ENCODE measurements at places on chromosomes 13 and 19. TPM values are rescaled to one million over a fixed set of nuclear protein-coding genes. Genes with fewer than 3 reads are reported as not detected.
A peak's percentile ranks its signal among the peaks of the same experiment; 100 is the strongest.

DNA sequence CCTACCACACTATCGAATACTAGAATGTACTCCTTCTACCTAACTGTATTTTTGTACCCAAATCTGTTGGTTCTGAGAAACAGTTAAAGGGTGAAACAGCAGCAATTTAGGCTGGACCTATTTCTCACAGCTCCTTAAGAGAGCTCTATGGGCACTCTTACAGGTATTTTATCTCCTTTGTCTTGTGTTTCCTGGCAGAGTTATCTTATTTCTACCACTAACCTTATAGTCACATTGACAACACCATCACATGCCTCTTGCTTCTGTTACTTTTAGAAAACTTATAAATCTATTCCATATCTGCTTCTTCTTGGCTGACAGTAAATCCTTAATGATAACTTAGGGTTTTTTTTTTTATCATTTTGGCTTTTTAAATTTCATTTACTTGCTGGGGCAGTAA lies 130.7 kb downstream of the MYO16 start:
- DNase-seq, result no peak

The CARD8 gene
- total RNA-seq, result 104 TPM

The RASL11A gene
- total RNA-seq, result 1.6 TPM

The NRTN gene
- 0.42 TPM for total RNA-seq

DNA sequence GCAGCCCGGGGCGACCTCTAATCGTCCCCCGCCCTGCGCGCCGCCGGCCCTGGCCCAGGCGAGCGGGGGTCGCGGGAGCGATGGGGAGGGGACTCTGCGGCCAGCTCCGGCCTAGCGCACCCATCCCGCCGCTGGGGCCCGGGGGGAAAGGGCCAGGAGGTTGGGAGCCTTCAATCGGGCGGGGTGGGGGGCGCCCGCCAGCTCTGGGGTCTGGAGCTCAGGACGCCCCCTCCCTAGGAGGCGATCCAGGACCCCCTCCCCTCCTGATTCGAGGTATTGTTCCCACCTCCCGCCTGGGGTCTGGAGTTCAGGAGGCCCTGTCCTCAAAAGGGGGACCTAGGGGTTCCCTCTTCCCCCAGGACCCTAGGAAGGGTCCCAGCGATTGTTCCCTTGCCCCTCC lies 430 bp downstream of the ZNF358 start:
- no peak for DNase-seq

DNA sequence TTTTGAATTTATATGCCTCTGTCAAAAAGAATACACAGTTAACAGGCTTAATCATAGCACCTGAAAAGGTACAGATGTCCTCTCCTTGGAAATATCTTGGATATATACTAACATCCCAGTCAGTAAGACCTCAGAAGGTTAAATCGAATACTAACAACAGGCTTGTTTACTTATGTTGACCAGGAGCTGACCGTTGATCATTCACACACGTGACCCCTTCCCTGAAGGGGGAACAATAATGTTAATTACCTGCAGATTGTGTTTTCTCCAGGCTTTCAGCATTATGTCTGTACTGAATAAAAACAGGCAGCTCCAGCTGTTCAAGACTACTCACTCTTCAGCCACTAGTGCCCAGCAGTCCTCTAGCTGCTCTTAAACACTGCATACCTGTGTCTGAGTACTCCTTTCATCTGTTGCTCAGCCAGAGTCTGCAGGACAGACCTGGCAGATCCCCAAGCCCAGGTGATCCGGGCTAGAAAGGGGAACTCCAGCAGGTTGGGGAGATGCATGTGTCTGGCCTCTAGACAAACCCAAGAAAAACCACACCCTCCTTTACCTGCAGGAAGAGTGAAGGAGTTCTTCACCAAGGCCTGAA lies 163.9 kb downstream of the RNF17 start:
- DNase-seq, result no peak

The RETN gene
- total RNA-seq, result not detected

The FBXW9 gene
- 8.7 TPM for total RNA-seq

GRCh38 chr13:52348983-52349780 lies 56.8 kb downstream of the THSD1 start:
- peak; percentile 48 for DNase-seq

The ERCC5 gene
- 52.0 TPM for total RNA-seq

The NLRP11 gene
- 0.10 TPM for total RNA-seq

DNA sequence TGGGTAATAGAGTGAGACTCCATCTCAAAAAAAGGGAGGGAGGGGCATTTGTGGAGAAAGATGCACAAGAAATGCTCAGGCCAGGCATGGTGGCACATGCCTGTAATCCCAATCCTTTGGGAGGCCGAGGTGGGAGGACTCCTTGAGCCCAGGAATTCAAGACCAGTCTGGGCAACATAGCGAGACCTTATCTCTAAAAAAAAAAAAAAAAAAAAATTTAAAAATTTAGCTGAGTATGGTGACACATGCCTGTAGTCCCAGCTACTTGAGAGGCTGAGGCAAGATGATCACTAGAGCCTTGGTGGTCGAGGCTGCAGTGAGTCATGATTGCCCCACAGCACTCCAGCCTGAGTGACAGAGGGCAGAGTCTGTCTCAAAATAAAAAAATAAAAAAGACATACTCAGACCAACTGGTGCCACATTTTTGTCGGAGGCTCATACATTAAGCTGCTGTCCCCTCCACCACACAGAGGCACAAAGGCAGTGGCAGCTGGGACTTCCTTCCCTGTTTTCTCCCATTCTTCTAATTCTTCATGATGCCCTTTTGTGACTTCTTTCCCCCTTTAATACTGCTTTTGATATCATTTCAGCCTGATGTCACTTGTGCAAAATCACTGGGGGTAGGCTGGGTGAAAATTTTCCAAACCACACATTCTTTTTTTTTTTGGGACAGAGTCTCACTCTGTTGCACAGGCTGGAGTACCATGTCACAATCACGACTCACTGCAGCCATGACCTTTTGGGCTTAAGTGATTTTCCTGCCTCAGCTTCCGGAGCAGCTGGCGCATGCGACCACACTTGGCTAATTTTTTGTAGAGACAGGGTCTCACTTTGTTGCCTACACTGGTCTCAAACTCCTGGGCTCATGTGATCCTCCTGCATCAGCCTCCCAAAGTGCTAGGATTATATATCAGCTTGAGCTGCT lies 26.8 kb upstream of the CXCL17 start:
- DNase-seq, result no peak

The FFAR3 gene
- 5.3 TPM for total RNA-seq

DNA sequence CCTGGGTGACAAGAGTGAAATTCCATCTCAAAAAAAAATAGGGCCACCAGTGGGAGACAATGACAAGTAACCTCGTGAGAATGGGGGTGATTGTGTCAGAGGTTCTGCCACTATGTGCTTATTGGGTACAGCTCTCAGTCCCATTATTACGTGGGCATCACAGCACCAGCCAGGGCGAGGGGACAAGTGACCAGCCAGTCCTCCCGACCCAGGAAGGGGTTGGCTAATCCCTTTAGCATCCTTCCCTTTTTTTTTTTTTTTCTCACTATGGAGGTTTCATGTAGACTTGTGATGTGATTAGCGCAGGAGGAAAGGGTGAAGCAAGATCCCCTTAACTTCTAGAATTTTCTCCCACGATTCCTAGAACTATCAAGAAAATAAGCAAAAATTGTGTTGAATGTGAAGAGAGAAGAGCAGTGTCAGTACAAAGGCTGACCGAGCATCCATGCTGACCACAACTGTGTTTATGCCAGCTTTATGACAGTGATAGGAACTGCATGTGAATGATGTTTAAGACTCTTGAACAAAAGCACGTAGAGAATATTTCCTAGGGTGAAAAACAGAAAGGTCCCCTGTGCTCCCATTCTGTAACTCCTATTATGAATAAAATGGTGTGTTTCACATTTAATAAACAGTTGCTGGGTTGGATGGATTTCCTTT lies 50.0 kb downstream of the ALOX5AP start:
- no peak for DNase-seq

The ZNF440 gene
- 3.6 TPM for total RNA-seq

The TMEM150B gene
- total RNA-seq, result not detected

DNA sequence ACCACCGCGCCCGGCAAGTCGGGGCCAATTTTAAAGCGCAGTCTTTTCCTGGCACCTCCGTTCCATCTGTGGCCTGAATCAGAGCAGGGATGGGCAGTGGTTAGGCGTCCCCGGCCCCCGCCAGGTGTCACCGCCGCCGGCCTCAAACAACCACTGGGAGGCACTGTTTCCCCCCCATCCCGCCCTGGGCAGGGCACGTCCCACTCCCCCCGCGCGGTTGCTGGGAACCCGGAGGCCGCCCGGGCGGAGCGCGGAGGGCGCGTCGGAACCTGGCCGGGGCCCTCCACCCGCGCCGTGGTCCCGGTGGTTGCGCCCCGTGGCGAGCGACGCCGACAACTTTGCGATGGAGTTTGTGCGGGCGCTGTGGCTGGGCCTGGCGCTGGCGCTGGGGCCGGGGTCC lies at the start of gene GRIN3B:
Gene GRIN3B (plus strand): TSS at position 325 of the 400 bp plus-strand sequence. CDS start 19 bp downstream, at position 344.
- DNase-seq, result peak; percentile 82

- DNase-seq, result no peak
These were observed 6.5 kb downstream of the SIGLEC7 start for GRCh38 chr19:51148580-51148979.

- DNase-seq, result no peak
These were observed 704.4 kb upstream of the PCDH20 start for GRCh38 chr13:62119739-62120700.

DNA sequence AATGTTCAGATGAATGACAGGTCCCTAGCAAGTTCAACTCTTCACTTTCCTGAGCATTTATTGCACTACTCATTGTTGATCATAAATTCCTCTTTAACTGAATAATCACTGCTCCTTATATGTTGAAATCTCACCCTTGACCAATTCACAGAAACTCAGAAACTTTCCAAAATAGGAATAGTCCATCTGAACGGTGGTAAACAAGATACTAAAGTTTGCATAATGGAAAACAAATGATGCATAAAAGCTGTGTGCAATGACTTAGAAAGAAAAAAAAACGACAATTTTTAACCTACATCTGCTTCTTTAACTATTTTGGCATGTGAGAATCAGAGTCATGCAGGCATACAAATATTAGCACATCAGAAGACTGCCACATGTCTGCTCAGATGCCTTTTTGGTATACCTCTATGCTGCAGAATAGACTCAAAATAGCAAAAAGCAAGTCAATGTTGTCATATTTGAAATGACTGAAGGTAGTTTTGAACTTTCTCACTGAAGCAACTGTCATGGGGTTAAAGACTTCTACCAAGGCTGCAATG lies 34.8 kb downstream of the SLC10A2 start:
- no peak for DNase-seq

- no peak for DNase-seq
These were observed 99.7 kb upstream of the MIR17HG start for GRCh38 chr13:91247768-91248167.

DNA sequence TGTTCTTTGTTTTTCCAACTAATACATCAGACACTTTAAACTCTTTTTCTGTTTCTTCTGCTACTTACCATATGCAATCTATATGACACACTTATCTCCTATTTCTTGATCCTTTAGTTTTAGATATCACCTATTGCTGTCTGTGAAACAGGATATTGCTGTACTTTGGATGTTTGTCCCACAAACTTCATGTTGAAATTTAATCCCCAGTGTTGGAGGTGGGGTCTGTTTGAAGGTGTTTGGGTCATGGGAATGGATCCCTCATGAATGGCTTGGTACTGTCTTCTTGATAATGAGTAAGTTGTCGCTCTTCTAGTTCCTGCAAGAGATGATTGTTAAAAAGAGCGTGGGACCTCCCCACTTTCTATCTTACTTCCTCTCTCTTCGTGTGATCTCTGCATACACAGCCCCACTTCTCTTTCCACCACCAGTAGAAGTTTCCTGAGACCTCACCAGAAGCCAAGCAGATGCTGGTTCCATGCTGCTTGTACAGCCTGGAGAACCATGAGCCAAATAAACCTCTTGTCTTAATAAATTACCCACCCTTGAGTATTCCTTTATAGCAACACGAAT lies 244.2 kb downstream of the NHLRC3 start:
- DNase-seq, result no peak

DNA sequence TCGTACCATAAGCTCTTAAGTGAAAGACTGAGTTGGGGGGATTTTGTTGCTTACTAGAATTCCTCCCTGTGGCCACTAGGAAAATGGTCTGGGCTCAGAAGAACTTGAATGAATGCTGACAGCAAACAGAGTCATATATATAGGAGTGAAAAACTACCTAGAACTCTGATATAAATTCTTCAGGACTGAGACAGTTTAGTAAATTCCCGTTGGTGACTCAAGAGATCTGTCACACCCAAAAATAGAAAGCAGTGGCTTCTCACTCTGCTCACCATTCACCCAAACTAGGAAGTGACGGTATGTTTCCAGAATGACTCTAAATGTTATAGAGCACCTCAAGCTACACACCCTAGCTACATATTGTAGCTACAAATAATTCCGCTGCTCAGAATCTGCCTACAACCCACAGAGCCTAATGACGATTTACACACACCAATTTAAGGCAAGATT lies 116.2 kb downstream of the TBC1D4 start:
- DNase-seq, result peak; percentile 40

The CILP2 gene
- total RNA-seq, result 0.22 TPM

DNA sequence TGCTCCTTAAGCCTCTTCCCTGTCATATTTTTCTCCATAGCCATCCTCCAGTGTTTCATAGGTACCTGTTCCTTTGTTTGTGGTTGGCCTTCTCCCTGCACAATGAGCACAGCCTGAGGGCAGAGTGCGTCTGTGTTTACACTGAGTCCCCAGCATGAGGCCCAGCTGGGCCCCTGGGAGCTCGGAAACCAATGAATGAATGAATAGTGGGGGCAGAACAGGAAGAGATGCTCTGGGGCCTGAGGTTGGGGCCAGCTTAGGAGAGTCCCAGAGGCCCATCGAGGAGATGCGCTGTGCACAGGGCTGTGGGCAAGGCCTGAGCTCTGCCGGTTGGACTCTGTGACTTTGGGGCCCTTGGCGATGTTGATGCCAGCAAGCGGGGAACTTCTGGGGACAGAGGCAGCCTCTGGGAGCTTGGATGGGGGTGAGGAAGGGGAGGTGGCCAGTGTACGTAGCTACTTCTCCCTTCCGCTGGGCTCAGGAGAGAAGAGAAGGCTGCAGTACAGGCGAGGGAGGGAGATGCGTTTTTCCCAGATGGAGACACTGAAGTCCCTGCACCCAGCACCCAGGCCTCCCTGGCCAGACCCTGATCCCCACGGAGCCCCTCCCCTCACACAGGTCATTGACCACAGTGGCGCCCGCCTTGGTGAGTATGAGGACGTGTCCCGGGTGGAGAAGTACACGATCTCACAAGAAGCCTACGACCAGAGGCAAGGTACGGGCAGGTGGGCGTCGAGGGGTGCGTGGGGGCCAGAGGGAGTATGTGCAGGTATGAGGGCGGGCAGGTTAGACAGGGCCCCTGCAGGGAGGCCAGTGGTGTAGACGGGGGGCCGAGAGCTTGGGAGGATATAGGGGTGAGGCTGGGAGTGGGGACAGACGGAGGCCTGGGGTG lies 5.1 kb downstream of the TBCB start:
- DNase-seq, result no peak

The POU4F1 gene
- 0.07 TPM for total RNA-seq

The KLC3 gene
- total RNA-seq, result not detected

DNA sequence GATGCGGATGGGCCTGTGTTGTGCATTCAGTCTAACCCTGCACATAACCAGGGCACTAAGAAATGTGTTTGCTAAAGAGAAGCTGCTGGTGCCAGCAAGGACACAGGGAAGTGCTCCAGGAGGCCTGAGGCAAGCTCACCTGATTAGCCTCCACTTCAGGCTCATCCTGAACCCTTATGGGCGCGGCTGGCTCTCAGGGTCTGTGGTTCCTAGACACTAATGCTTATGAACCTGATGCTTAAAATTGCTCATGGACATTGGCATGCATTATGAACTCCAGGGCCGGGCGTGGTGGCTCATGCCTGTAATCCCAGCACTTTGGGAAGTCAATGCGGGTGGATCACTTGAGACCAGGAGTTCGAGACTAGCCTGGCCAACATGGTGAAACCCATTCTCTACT lies 34.3 kb downstream of the SERP2 start:
- no peak for DNase-seq

- DNase-seq, result peak; percentile 60
These were observed 49.5 kb downstream of the RFX2 start for GRCh38 chr19:6060600-6061375.
